Stimulated activated CD4-positive, alpha-beta T cell treated with anti-CD3 and anti-CD28 coated beads, Interleukin-1b, Interleukin-23, amount 100 ng/mL, for 4 hours (primary cell): ENCODE measurements at places on chromosomes 3 and 15.

DNA sequence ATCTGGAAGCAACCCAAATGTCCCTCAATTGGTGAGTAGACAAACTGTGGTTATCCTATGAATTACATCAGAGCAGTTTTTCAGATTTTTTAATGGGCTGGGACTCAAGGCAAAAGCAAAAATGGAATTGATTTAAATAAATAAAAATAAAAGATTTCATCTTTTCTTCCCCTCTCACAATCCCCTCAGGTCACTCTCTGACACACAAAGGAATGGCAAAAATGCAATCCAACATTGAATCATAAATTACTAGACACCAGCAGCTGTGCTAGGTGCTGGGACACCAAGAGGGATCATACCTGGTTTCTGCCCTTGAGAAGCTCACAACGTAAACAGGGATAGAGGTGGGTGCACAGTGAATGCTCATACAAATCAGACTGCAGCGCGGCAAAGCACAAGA is 58.8 kb downstream of the CPN2 start:
- DNase-seq = no peak

GRCh38 chr3:28399206-28399605 is 50.6 kb upstream of the AZI2 start:
- DNase-seq = no peak

DNA sequence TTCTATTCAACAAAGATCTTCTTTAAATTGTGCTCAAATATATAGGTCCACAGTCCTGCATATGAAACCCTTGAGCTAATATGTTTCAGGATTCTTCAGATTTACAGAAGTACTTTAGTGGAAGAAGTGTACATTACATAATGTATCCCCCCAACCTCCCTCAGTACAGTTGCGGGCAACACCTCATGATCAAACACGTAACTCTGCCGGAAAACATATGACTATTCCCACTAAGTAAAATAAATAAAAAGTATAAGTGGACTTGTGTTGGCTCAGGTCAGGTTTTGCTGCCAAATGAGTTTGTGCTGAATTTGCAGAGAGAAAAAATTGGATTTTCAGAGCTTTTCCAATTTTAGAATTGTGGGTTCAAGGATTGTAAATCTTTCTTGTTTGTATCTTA is 267.6 kb upstream of the MDFIC2 start:
- DNase-seq = no peak

- DNase-seq = no peak
Observed at GRCh38 chr15:87943626-87944025, 312.9 kb downstream of the NTRK3 start.

- no peak for DNase-seq
Observed at GRCh38 chr3:61053781-61054496, 197.3 kb downstream of the FHIT start.

GRCh38 chr3:58003093-58003492 is 5.1 kb upstream of the FLNB start:
- no peak for DNase-seq

- no peak for DNase-seq
Observed at GRCh38 chr3:20401253-20401652, 215.2 kb upstream of the SGO1 start.

GRCh38 chr3:61893840-61894566 is 332.6 kb downstream of the PTPRG start:
- DNase-seq = no peak
